Esophagus squamous epithelium (tissue), 5 donors: ENCODE measurements at places on chromosomes 3 and 15.

- DNase-seq = no peak
Measured at GRCh38 chr3:123072152-123072551, 5.3 kb downstream of the PDIA5 start.

- no peak for DNase-seq
Measured at GRCh38 chr3:55742022-55742831, 255.1 kb upstream of the WNT5A start.

DNA sequence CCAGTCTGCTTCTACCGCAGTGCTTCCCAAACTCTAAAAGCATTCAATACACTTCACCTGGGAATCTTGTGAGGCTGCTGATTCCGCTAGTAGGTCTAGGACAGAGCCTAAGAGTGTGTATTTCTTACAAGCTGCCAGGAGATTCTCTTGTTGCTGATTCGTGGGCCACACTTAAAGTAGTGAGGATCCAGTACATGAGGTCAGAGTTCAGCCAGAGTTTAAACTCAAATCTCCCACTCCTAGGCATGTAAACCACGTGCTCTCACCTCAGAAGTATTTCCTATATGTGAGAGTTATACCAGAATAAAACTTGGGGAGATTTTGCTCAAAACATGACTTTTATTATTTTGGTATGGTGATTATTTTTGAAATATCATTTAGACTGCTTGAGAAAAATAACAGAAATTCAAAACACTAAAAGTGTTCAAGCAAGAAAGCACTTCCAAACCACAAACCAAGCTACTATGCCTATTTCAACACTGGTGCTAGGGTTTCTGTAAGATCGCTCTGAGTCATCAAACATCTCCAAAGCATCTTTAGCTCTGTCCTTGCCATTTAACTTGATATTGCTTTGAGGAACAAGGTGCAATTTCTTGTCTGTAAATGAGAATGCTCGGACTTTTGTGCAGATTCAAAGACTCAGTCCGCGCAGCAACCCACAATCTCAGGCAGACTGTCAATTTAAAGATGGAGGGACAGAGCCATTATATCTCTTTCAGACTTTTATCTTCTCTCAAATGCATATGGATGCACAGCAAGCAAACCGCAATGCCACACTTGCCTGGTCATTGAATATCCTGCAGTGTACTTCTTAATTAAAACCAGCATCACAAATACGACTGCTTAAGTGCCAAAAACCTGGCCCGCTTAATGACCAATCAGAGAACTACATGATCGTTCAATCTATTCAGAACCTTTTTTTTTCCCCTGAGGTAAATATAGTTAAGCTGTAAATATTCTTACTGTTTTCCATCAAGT is 59.8 kb downstream of the AGTR1 start:
- DNase-seq = no peak

DNA sequence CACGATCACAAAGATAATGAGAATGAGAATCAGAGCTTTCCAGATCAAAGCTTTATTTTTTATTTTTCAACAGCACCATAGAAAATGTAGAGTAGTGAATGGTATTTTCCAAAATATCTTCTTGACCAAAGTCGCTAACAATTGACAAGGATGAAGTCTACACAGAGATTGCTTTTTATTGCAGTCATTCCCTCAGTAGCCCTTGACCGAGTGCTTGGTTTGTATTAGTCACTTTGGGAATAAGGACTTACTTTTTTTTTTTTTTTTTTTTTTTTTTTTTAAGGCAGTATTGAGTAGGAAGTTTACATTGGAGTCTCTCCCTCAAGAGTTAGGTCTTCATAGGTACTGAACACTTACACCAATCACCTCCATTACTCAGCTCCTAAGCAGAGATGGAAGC is 39.8 kb downstream of the THRB start:
- DNase-seq = no peak

- DNase-seq = no peak
Measured at GRCh38 chr15:91627473-91628278, 225.8 kb upstream of the SLCO3A1 start.

DNA sequence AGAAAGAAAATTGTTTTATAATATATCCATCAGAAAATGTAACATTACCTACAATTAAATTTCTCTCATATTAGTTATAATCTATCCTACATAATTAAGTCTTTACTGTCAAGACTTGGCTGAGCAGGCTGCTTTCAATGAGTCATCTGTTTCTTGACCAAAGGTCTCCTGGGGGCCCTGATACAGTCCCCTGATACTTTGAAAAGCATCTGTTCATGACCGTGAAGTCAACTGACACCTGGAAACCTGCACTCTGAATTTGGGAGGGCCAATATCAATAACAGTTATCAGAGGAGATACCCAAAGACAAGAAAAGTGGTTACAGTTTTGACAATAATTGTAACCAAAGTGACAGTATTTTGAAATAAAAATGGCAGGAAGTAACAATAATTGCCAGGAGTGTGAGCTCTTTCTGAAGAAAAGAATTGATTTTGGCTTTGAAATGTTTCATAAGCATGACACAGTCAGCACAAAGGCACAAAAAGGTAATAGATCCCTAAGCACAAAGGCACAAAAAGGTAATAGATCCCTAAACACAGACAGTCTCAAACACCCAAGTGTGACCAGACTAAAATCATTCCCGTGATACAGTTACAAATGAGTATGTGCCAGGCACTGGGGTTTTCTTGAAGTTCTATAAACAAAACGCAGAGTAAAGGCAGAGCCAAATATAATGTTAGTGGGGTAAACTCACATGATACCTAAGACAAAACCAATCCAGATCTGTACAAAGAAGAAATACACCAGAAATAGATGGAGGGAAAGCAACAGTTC is 260.7 kb downstream of the PLOD2 start:
- DNase-seq = no peak

GRCh38 chr3:173395073-173395411 is 2.5 kb upstream of the NLGN1 start:
- no peak for DNase-seq

DNA sequence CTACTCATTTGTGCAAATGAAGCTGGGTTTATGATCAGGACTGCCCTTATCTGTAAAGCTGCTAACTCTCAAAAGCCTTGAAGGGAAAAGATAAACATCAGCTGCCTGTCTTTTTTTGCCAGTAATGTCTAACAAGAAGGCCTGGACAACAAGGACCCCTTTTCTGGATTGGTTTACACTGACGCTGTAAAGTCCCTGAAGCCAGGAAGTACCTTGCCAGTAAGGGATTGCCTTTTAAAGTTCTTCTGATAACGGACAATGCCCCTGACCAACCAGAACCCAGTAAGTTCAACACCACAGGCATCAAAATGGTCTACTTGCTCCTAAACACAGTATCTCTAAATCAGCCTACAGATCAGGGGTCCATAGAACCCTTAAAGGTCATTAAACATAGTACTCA is 178.0 kb downstream of the PCCB start:
- DNase-seq = no peak

DNA sequence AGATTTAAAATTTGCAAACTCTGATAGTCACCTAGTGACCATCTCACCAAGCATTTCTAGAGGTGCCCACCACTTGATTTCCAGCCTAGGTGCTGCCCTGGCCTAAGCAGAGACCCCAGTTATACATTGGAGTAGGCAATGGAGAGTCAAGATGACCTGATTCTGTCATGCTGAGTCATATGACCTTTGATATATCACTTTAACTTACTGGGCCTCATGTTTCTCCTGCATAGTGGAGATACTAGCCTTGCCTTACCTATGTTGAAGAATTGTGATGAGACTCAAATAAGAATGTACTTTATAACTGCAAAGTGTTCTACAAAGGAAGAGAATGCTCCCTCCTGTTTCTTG is 75.5 kb upstream of the XCR1 start:
- no peak for DNase-seq

DNA sequence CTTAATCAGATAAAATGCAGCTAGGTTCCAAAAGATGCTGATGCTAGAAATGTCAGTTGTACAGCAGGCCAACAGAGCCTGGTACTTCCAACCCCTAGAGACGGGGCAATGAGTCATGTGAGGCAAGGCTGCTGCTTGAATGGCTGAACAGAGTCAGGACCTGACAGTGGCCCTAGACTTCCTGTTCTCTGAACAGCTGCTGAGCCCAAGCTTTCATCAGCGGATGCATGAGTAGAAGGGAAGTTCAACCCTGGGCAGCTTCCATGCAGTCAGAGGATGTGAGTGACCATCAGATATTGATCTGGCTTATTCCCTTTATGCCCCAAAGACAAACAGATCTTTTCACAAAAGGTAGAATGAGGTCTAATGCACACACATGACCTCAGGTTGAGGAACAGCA is 282.9 kb upstream of the COL8A1 start:
- no peak for DNase-seq

- no peak for DNase-seq
Measured at GRCh38 chr3:57545636-57546268, 1.6 kb upstream of the DNAH12 start.

- no peak for DNase-seq
Measured at GRCh38 chr3:98630416-98630815, 37.0 kb upstream of the CPOX start.

GRCh38 chr3:131107637-131108433 is 81.2 kb downstream of the NEK11 start:
- no peak for DNase-seq

DNA sequence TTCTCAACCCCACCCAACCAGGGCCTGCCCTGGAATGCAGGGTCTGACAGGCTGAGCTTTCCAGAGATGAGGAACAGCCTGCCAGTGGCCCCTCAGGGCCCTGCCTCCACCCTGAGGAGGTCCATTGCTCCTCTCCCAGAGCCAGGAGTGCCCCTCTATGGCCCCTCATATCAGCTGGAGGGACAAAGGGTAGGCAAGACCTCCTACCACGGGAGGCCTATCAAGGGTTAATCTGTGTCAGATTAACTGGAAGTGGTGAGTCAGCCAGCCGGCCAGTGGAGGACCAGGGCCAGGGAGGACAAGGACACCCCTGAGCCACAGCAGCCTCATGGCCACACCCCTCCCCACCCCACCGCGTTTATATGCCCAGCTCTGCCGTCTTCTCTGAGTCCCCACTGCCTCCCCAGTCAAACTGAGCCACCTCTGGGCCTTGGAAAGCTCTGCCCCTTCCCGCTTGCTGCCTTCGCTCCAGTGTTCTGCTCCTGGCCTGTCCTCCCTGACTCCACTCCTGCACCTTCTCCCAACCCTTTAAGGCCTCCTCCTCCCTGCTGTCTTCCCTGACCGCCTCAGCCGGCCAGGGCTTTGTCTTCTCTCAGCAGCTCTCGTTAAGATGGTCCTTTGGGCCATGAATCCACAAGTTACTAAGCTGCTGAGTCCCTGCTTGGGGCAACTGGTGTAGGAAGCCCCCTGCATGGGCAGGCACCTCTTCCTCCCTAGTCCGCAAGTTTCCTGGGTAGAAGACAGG is 6.5 kb downstream of the CCDC33 start:
- DNase-seq = no peak

DNA sequence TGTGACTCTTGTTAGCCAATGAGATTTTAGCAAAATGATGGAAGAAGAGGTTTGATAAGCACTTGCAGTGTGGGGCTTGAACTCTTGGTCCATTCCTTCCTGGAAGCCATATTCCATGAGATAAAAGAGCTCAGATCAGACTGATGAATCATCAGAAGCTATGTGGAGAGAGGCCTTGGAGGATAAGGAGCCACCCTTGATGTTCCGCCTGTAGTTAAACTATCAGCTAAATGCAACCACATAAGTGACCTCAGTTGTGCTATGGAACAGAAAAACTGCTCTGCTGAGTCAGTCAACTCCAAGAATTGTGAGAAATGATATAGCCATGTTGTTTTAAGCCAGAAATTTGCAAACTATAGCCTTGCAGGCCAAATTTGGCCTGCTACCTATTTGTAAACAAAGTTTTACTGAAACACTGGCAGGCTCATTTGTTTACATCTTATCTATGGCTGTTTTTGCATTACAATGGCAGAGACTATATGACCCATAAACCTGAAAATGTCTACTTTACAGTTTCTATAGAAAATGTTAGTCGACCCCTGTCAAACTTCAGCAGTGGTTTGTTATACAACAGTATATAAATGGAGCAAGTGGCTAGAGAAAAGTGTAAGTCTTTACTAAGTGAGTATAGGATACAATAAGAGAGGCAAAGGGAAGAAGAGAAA is 27.6 kb upstream of the GAP43 start:
- no peak for DNase-seq

DNA sequence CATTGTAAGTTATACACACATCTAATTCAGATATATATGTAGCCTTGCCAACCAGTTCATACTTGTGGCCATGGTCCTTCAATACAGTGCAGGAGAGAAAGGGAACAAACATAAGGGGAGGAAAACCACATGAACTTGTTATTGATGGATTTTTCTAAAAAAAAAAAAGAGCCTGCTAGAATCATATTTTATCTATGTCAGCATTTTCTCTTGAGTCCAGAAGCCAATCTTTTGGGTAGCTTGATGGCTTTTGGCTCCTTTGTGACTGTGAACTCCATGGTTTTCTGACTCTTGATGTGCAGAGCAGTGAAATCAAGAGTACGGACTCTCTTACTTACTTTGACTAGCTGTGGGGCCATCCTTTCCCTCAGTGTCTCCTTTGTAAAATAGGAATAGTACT is 197.4 kb upstream of the DPH6 start:
- no peak for DNase-seq

GRCh38 chr3:126522363-126522788 is 1.6 kb upstream of the CHST13 start:
- no peak for DNase-seq

- no peak for DNase-seq
Measured at GRCh38 chr3:140595295-140595694, 82.6 kb upstream of the TRIM42 start.

DNA sequence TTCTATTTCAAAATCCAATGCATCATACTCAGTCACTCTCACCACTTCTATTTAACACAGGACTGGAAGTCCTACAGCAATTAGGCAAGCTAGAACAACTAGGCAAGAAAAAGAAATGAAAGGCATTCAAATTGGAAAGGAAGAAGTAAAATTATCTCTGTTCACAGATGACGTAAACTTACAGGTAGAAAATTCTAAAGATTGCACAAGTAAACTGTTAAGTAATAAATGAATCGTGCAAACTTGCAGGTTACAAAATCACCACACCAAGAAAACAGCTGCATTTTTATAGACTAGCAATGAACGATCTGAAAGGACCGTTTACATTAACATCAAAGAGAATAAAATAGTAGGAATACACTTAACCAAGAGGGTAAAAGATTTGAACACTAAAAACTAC is 36.2 kb downstream of the CHST2 start:
- no peak for DNase-seq

DNA sequence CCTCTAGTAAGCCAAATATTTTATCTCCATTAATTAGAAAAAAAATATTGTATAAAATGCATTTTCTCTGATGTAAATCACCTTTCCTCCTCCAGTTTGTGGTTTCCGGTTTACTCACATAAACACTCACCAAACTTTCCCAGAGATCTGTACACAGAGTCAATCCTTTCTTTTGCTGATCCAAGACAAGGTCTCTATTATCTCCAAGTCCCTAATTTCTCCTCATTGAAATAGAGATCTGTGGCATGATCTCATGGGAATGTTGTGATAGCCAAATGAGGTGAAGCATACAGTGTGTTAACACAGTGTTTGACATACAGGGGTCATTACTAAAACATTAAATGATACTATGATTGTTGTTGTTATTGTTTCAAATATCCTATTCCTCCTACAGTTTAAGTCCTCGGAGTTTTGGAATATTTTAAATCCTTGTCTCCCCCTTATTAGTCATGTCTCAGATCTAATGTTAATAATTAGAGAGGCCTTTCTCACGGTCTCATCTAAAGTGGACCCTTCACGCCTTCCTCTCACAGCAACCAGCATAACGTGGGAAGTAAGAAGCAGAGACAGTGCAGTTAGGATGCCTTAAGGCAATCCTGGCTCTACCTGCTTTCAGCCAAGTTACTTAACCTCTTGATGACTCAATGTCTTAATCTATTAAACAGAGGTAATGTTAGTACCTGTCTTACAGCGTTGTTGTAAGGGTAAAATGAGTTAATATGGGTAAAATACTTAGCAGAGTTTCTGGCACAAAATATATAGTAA is 333.3 kb downstream of the GRM7 start:
- no peak for DNase-seq
